Muscle of arm (tissue), 14 donors: ENCODE measurements at places on chromosomes 12 and 14. TPM values are rescaled to one million over a fixed set of nuclear protein-coding genes. Genes with fewer than 3 reads are reported as not detected.

LTBP2 gene
- 15.2 TPM for polyA plus RNA-seq

MYRFL gene
- polyA plus RNA-seq = 0.46 TPM

SDR39U1 gene
- polyA plus RNA-seq = 51.5 TPM

DNA sequence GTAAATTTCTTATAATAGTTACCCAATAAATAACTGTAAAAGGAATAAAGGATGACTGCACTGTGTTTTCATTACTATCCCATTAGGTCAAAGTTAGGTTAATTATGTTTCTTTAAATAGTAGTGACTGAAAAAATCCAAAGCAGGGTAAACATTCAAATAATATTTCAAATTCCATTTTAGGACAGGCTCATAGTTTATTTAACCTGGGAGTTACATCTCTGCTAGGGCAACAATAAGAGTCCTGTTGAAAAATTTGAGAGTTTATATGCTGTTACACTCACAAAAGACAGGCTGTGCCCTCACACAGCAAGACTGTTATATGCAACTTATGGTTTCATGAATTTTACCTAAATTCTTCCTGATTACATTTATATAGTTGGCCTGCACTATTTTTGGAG, 8.0 kb downstream of the ERP27 start:
- DNase-seq = no peak

DNA sequence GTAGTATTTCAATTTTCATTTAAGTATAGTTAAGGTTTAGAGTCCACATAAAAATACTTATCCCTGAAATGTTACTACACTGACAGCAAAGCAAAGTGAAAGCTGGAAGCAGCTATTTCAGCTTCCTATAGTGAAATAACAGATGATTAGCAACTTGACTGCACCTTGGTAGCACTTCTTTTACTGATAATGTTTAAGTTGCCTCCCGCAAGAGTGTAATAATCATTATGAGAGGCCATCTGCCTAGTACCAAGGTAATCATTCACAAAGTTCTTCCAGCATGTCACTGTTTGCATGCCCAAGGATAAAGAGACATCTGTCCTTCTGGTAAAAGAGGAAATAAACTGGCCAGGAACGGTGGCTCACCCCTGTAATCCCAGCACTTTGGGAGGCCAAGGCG, 69.8 kb downstream of the LIN7A start:
- no peak for DNase-seq

KERA gene
- not detected for polyA plus RNA-seq

DENND5B gene
- polyA plus RNA-seq = 11.1 TPM

- no peak for DNase-seq
Measured at GRCh38 chr12:108572166-108572790, 9.9 kb downstream of the ISCU start.

A2M gene
- 334 TPM for polyA plus RNA-seq

- no peak for DNase-seq
Measured at GRCh38 chr12:108620236-108620879, 13.3 kb downstream of the SELPLG start.
